ENCODE measurements at places on chromosomes 12 and 14. TPM values are rescaled to one million over a fixed set of nuclear protein-coding genes. Genes with fewer than 3 reads are reported as not detected.

PZP gene
- polyA plus RNA-seq, result not detected

TIMELESS gene
- 60.5 TPM for polyA plus RNA-seq

RILPL2 gene
- polyA plus RNA-seq, result 34.7 TPM

ITGB7 gene
- 304 TPM for polyA plus RNA-seq

CLEC2D gene
- 27.7 TPM for polyA plus RNA-seq

FBLN5 gene
- 0.29 TPM for polyA plus RNA-seq
